Hepatocyte (in vitro differentiated cells): ENCODE measurements at places on chromosomes 3 and 15. TPM values are rescaled to one million over a fixed set of nuclear protein-coding genes. Genes with fewer than 3 reads are reported as not detected.

- no peaks in the 10 kb centered on the region for H3K36me3 ChIP-seq
- H3K27ac ChIP-seq: no peak overlapping the region
- no peak for DNase-seq
- H3K4me3 ChIP-seq: no peak overlapping the region
Measured at GRCh38 chr3:165503825-165504224, 307.6 kb upstream of the SLITRK3 start.

GRCh38 chr3:174358252-174358651 is 500.9 kb upstream of the NAALADL2 start:
- H3K4me1 ChIP-seq: no peaks in the 10 kb centered on the region
- H3K27ac ChIP-seq: no peak overlapping the region
- H3K36me3 ChIP-seq: no peaks in the 10 kb centered on the region

GRCh38 chr3:775178-775880 is 317.5 kb upstream of the CNTN6 start:
- no peak overlapping the region for H3K4me3 ChIP-seq
- no peaks in the 10 kb centered on the region for H3K36me3 ChIP-seq
- DNase-seq: peak; percentile 4
- no peak overlapping the region for H3K27ac ChIP-seq
- no peaks in the 10 kb centered on the region for H3K27me3 ChIP-seq

GRCh38 chr3:85706130-85706529 is 747.3 kb downstream of the CADM2 start:
- no peaks in the 10 kb centered on the region for H3K4me1 ChIP-seq
- H3K36me3 ChIP-seq: no peaks in the 10 kb centered on the region
- no peak overlapping the region for H3K27ac ChIP-seq
- H3K4me3 ChIP-seq: no peak overlapping the region
- DNase-seq: no peak

- H3K27ac ChIP-seq: no peak overlapping the region
- DNase-seq: no peak
- no peaks in the 10 kb centered on the region for H3K27me3 ChIP-seq
- no peaks in the 10 kb centered on the region for H3K4me1 ChIP-seq
Measured at GRCh38 chr3:34396288-34396687, 597.9 kb downstream of the PDCD6IP start.

GRCh38 chr3:24506966-24507775 is 12.5 kb upstream of the THRB start:
- H3K4me1 ChIP-seq: peaks cover 14% of the 10 kb centered on the region
- no peaks in the 10 kb centered on the region for H3K36me3 ChIP-seq
- no peak for DNase-seq
- no peaks in the 10 kb centered on the region for H3K27me3 ChIP-seq
- H3K4me3 ChIP-seq: no peak overlapping the region
- peak overlapping the region; percentile 56 for H3K27ac ChIP-seq

DNA sequence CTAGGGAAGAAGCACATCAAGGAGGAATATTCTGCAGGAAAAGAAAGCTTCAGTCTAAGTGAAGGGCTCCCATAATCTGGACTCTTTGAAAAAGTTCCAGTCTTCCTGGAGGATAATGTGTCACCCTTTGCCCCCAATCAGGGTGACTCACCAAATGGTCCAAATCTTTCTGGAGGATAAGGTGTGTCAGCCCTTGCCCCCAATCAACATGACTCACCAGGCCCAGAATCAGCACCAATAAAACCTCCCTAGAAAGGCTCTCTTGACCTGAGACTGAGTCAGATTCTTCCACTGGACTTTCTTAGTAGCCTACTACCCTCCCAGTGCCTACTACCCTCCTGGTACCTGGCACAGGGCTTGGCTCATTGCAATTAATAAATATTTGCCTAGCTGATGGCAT is 9.5 kb upstream of the ARL14 start:
- H3K4me3 ChIP-seq: no peak overlapping the region
- H3K27me3 ChIP-seq: no peaks in the 10 kb centered on the region
- H3K27ac ChIP-seq: peak overlapping the region; percentile 63
- peaks cover 7% of the 10 kb centered on the region for H3K4me1 ChIP-seq

GRCh38 chr15:60838206-60838605 is 359.3 kb upstream of the ICE2 start:
- H3K4me3 ChIP-seq: no peak overlapping the region
- H3K27ac ChIP-seq: no peak overlapping the region
- H3K4me1 ChIP-seq: no peaks in the 10 kb centered on the region
- H3K27me3 ChIP-seq: no peaks in the 10 kb centered on the region

DNA sequence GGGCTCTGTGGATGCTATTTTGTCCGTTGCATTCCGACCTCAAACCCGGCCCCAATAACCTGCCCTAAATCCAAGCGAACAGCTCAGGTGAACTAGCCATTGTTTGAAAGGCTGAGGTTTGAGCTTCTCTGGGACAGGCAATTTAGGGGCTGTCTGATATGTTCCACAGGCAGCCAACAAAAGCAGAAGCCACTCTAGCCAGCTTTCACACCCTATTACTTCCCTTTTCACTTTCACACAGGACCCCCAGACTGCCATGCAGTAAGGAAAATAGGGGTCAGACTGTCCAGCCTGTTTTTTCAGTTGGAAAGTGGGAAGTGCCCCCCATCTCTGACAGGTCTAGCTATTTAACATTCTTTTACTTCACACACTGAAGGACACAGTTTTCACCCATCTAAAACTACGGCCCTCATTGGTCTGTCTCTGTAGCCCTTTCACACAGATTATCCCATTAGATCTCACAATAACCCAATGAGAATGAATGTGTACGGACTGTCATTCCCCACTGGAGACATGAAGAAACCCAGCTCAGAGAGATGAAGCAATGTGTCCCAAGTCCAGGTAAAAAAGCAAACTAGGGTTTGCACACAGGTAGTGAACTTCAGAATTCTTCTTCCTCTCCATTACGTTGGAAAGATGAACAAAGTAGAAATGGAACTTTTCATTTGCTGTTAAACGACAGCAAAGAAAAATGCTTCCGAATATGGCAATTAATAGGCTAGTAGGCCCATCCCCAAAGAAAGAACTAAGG is 1.9 kb downstream of the CCDC12 start:
- no peak for DNase-seq
- H3K36me3 ChIP-seq: no peaks in the 10 kb centered on the region
- peak overlapping the region; percentile 93 for H3K27ac ChIP-seq
- no peaks in the 10 kb centered on the region for H3K27me3 ChIP-seq
- peaks cover 41% of the 10 kb centered on the region for H3K4me1 ChIP-seq
- no peak overlapping the region for H3K4me3 ChIP-seq

GRCh38 chr3:56366641-56367162 is 101.6 kb downstream of the ERC2 start:
- H3K36me3 ChIP-seq: no peaks in the 10 kb centered on the region
- H3K4me1 ChIP-seq: no peaks in the 10 kb centered on the region
- H3K27me3 ChIP-seq: no peaks in the 10 kb centered on the region
- no peak overlapping the region for H3K4me3 ChIP-seq
- DNase-seq: no peak

DNA sequence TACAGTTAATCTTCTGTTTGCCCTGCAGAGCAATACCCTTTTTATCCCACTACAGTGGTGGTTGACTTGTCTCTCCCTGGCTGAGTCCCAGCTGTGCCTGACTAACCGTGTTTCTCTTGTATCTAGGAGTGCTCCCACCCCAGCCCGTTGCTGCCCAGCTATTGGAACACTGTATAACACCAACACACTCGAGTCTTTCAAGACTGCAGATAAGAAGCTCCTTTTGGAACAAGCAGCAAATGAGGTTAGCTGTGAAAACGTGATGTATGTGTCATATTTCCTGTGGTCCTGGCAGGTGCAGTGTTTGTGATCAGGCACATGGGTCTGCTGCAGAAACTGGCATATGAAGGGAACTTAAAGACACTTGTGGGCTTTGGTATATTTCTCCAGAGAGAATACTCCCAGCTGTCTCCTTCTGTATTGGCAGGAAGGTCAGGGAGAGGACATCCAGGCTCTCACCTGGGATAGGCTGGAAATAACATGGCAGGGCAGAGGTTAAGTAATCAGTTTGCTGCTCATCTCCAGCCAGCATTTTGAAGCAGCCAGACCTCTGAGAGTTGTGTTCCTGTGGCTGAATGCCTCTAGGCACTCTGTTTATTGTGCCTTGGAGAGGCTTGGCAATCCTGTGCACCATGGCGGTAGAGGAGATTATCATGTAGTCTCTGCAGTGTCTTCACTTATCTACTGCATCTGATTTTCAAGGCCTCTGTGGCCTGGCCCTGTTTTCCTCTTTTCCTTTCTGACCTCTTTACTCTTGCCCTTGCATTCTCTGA is 34.8 kb downstream of the ATG7 start:
- no peaks in the 10 kb centered on the region for H3K4me1 ChIP-seq
- H3K4me3 ChIP-seq: no peak overlapping the region
- DNase-seq: no peak
- no peaks in the 10 kb centered on the region for H3K36me3 ChIP-seq
- H3K27ac ChIP-seq: no peak overlapping the region
- H3K27me3 ChIP-seq: no peaks in the 10 kb centered on the region

GRCh38 chr15:74780523-74781430 is 1.1 kb upstream of the CSK start:
- H3K4me1 ChIP-seq: peaks cover 44% of the 10 kb centered on the region
- H3K36me3 ChIP-seq: no peaks in the 10 kb centered on the region
- H3K4me3 ChIP-seq: no peak overlapping the region
- DNase-seq: no peak
- H3K27ac ChIP-seq: peak overlapping the region; percentile 55
- no peaks in the 10 kb centered on the region for H3K27me3 ChIP-seq

- no peaks in the 10 kb centered on the region for H3K27me3 ChIP-seq
- DNase-seq: no peak
- H3K4me3 ChIP-seq: no peak overlapping the region
Measured at GRCh38 chr3:102537123-102537522, 102.3 kb downstream of the ZPLD1 start.

GRCh38 chr15:43287254-43287653 is 20.5 kb upstream of the TGM5 start:
- H3K4me1 ChIP-seq: no peaks in the 10 kb centered on the region
- H3K4me3 ChIP-seq: no peak overlapping the region
- H3K36me3 ChIP-seq: no peaks in the 10 kb centered on the region
- H3K27ac ChIP-seq: no peak overlapping the region

- H3K36me3 ChIP-seq: peaks cover 3% of the 10 kb centered on the region
- no peaks in the 10 kb centered on the region for H3K27me3 ChIP-seq
- DNase-seq: no peak
- H3K4me1 ChIP-seq: no peaks in the 10 kb centered on the region
- no peak overlapping the region for H3K27ac ChIP-seq
Measured at GRCh38 chr3:187725653-187726370, 19.5 kb downstream of the BCL6 start.

DNA sequence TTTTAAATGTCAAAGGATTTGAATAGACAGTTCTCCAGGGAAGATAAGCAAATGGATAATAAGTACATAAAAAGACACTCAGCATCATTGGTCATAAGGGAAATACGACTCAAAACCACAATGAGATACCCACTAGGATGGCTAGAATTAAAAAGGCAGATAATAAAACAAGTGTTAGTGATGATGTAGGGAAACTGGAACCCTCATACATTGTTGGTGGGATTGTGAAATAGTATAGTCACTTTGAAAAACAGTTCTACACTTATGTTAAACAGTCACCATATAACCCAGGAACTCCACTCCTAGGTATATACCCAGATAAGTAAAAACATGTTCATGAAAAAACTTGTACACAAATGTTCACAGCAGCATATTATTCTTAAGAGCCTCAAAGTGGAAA is 72.5 kb downstream of the GPR156 start:
- no peak for DNase-seq
- no peak overlapping the region for H3K4me3 ChIP-seq
- H3K36me3 ChIP-seq: no peaks in the 10 kb centered on the region
- H3K27ac ChIP-seq: no peak overlapping the region
- H3K27me3 ChIP-seq: no peaks in the 10 kb centered on the region

DNA sequence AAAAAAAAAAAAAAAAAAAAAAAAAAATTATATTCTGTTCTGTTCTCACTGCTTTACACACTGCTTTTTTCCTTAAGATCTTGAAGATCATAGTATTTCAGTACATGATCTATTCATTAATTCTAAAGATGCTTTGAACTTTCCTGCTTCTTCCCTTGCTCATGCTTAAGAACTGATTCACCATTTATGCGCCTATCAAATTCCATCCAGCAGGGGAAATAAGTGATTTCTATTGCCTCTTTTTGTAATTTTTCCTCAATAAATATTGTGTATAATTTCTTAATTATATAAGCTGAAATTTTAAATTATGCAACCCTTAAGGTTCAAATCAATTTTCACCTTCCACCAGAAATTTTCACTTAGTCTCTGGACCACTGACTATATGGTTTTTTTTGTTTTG is 10.6 kb downstream of the DENND6A start:
- H3K4me1 ChIP-seq: no peaks in the 10 kb centered on the region
- H3K4me3 ChIP-seq: no peak overlapping the region
- no peaks in the 10 kb centered on the region for H3K36me3 ChIP-seq

DNA sequence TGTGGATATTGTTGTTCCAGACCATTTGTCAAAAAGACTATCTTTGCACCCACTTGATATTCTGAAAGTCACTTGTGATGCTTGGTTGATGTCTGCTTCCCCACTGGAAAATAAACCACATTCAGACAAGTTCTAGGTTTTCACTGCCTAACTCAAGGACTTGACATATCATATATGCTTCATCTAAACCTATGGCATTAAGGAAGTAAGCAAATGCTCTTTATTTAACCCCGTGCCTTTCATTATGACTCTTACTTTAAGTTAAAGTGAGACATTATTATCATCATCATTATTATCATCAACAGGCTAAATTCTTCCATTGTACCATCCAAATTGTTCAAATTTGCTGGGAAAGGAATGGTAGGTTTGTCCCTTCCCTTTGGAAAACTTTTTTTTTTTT is 30.8 kb upstream of the C3orf80 start:
- no peaks in the 10 kb centered on the region for H3K27me3 ChIP-seq
- no peaks in the 10 kb centered on the region for H3K36me3 ChIP-seq
- peaks cover 2% of the 10 kb centered on the region for H3K4me1 ChIP-seq
- H3K4me3 ChIP-seq: no peak overlapping the region

GRCh38 chr3:75342425-75342824 is 321.7 kb upstream of the FRG2C start:
- H3K27me3 ChIP-seq: no peaks in the 10 kb centered on the region
- no peak overlapping the region for H3K27ac ChIP-seq
- no peaks in the 10 kb centered on the region for H3K4me1 ChIP-seq
- H3K4me3 ChIP-seq: no peak overlapping the region

- peaks cover 18% of the 10 kb centered on the region for H3K4me1 ChIP-seq
- H3K36me3 ChIP-seq: no peaks in the 10 kb centered on the region
- H3K4me3 ChIP-seq: no peak overlapping the region
Measured at GRCh38 chr15:91541286-91541685, 312.2 kb upstream of the SLCO3A1 start.

- DNase-seq: no peak
- no peak overlapping the region for H3K27ac ChIP-seq
- no peaks in the 10 kb centered on the region for H3K4me1 ChIP-seq
- no peaks in the 10 kb centered on the region for H3K27me3 ChIP-seq
- H3K36me3 ChIP-seq: no peaks in the 10 kb centered on the region
Measured at GRCh38 chr3:55636300-55637195, 149.4 kb upstream of the WNT5A start.

The FBXW12 gene
- not detected in 2 replicates for total RNA-seq

The TMC3 gene
- 0.12 and 0.43 TPM in 2 replicates for total RNA-seq

The KIF15 gene
- total RNA-seq: 2.7 and 4.1 TPM in 2 replicates

The DPPA4 gene
- total RNA-seq: 9.5 and 11.4 TPM in 2 replicates

The CORO2B gene
- 1.2 and 2.9 TPM in 2 replicates for total RNA-seq

The GXYLT2 gene
- total RNA-seq: 23.6 and 35.7 TPM in 2 replicates

The CPNE4 gene
- total RNA-seq: 0.37 and 1.8 TPM in 2 replicates

The ASTE1 gene
- total RNA-seq: 5.1 and 6.5 TPM in 2 replicates

The MON1A gene
- 10.7 and 13.6 TPM in 2 replicates for total RNA-seq

The PIF1 gene
- 0.76 and 1.5 TPM in 2 replicates for total RNA-seq

The GUCA1C gene
- 0.28 TPM in 1 of 2 replicates, not detected in the other for total RNA-seq

The COL6A6 gene
- 1.0 and 1.4 TPM in 2 replicates for total RNA-seq

The KCNAB1 gene
- total RNA-seq: 0.80 and 2.6 TPM in 2 replicates
